ENCODE measurements at places on chromosomes 16 and 17.

GRCh38 chr17:73595479-73595878, 48.8 kb downstream of the SDK2 start:
- peak; percentile 94 for DNase-seq

DNA sequence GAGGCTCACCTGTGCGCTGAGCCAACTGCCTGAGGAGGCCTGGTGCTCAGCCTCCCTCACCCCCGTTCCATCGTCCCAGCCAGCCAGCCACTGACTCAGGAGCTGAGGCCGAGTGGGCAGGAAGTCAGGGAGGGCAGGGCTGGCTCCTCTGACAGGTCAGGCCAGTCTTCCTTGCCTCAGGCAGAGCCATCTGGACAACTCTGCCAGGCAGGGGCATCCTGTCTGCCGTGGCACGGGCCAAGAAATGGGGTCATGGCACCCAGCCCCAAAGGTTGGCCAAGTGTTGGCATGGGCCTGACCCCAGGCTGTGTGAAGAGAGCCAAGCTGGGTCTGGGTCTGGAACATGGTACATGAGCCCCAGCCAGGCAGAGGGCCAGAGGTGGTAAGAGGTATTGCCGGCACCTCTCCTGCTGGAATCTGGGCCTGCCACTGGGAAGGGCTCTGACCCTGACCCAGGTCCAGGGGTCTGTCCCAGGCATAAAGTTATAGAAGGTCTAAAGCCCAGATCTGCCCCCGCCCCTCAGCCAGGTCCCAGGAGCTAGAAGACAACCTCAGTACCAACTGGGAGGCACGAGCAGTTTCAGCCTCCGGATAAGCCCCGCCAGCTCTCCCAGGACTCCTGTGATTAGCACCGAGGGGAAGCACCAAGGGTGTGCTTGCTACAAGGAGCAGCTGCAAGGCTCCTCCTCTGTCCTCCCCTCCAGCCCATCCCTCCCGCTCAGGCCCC, 2.5 kb upstream of the VASN start:
- no peak for DNase-seq

DNA sequence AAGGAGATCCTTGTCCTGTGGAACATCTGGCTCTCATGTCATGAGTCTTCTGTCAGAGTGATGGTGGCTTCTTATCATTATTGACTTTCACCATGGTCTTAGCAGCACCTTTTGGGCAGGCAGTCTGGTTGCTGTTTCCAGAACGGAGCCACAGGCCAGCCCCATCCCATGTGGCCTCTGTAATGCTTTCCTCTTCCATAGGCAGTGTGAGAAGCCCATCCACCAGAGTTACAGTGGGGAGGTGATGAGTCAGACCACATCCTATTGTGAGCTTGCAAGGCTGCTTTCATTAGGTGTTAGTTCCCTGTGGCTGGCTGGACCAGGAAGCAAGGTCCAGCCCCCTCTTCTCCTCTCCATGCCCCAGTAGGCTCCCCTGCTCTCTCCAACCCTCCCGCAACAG, 30.8 kb upstream of the SPACA3 start:
- DNase-seq: no peak

DNA sequence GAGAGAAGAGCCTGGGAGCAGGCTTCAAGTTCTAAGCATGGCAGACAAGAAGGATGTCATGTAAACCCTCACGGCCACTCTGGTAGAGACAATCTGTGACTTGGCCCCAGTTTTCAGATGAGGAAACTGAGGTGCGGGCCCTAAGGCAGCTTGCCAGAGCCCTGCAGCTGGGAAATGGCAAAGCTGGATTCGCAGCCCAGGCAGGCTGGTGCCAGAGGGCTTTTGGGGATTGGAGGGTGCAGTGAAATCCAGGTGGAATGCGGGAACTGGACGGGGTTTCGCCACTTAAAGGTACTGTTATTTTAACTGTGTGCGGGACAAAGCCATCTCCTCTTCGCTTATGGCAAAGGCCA, 477 bp upstream of the OSGIN1 start:
- no peak for DNase-seq

DNA sequence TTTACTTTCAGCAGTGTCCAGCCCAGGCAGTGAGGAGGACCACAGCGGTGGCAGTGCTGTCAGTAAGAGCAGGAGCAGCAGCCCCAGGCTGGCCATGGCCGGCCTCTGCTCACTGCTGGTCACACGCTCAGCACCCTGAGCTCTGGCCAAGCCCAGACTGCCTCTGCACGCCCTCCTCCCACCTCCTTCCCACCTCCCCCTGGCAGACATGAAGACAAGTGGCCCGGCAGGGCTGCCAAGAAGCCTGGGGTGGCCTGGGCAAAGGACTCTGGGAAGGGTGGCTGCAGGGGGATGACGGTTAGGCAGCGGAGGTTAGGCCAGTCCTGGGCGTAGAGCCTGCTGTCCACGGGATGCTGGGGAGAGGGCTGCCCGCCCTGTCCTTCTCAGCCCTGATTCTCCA, at the start of gene C16orf89:
C16orf89 (minus strand) TSS at position 144 of the 400 bp plus-strand sequence; CDS start at position 96, 48 bp downstream.
- no peak for DNase-seq

- peak; percentile 72 for DNase-seq
Measured at GRCh38 chr16:87344931-87345631, 27.9 kb upstream of the C16orf95 start.

DNA sequence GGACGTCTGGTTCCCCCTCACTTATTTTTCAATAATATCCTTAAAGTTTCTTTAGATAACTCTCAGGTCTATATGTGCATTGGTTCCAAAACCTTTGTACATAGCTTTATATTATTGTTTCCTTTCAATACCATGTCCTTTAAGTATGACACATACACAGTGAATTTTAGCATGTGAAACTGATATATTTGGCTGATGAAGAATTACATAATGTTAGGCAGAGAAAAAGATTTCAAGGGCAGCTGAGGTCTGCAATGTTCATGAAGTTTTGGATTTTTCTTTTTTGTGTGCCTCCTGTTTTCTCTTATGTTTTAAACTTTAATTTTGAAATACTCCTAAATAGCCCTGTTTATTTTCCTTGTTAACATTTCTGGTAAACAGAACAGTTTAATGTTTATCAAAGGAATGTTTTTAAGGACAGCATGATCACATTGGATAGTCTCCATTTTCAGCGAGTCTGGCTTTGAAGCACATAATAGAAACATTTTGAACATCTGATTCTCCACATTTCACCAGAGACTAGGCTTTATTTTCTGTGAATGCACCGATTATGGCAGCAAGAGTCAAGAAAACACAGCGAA, 32.9 kb upstream of the FBXO47 start:
- no peak for DNase-seq

DNA sequence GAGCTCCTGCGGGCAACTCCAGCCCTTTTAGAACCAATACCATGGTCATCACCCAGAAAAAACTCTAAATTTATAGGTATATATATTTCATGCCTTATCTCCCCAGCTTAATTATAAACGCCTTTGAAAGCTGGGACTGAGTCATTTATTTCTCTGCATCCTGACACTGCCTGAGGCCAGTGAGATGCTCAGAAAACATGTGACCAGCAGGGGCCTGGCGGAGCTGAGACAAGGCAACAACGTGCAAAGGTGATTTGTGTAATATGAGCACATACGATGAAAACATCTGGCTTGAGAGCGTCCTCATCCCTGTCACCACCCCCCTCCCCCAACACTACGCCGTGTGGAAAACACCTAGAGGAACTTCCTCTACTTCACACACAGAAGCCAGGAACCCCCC, 22.7 kb downstream of the NXN start:
- peak; percentile 37 for DNase-seq

All from iPS-NIHi11 (cell line).